ENCODE measurements at places on chromosomes 13 and 19.

DNA sequence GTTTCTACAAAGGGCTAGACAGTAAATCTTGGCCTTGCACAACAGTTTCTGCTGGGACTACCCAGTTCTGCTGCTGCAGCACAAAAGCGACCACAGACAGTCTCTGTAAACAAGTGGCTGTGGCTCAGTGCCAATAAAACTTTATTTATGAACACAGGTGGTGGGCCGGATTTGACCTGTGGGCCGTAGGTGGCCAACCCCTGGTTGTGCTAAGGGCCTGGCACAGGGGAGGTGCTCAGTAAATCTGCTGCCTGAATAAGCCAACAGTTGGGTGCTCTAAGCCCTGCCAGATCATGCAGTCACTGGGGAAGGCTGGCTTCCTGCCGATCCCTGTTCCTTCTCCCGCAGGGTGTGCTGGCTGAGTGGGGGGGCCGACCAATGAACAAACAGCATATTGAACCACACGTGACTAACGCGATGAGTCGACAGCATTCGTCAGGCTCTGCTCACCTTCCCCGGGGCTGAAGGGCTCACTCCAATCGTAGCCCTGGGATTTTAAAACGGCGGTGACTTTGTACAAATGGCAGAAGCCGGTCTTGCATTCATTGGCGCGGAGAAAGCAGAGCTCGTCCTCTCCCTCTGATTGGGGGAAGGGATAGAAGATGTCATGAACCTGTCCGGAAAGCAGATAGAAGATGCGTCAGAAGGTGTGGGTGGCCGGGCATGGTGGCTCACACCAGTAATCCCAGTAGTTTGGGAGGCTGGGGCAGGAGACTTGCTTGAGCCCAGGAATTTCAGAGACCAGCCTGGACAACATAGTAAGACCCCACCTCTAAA, 24.3 kb upstream of the MYDGF start:
- DNase-seq: peak; percentile 79

GRCh38 chr19:48469934-48470680, 938 bp downstream of the CYTH2 start:
- DNase-seq: no peak

DNA sequence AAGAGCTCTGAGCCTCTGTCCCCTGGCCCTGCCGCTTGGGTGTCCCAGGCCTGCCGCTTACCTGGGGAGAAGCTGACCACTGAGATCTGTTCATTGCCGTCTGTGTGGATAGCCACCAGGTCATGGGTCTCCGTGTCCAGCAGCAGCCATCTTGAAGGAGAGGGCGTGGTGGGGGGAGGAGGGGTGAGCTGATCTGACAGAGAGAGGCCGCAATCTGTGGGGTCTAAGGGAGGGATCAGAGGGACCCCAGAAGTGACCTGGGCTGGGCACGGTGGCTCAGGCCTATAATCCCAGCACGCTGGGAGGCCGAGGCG, 14.6 kb upstream of the GPR4 start:
- DNase-seq: no peak

DNA sequence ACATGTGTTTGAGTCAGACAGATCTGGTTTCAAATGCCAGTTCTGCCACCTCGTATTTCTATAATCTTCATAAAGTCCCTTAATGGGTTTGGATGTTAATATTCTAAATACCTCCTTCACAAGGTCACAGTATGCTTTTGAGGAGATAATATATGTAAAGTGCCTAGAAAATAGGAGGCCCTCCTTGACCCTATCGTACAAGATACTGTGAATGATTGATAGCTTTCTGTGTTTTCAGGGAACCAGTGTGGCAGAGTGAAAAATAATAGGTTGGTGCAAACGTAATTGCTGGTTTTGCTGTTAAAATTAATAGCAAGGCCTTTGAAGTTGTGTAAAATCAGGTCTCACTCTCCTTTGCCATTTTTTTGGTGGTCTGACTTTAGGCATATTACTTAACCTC, 77.5 kb upstream of the SCEL start:
- no peak for DNase-seq
